Stimulated activated CD8-positive, alpha-beta memory T cell treated with anti-CD3 and anti-CD28 coated beads, Interleukin-15, amount 100 ng/mL, for 1 hour (primary cell): ENCODE measurements at places on chromosomes 11 and 22.

DNA sequence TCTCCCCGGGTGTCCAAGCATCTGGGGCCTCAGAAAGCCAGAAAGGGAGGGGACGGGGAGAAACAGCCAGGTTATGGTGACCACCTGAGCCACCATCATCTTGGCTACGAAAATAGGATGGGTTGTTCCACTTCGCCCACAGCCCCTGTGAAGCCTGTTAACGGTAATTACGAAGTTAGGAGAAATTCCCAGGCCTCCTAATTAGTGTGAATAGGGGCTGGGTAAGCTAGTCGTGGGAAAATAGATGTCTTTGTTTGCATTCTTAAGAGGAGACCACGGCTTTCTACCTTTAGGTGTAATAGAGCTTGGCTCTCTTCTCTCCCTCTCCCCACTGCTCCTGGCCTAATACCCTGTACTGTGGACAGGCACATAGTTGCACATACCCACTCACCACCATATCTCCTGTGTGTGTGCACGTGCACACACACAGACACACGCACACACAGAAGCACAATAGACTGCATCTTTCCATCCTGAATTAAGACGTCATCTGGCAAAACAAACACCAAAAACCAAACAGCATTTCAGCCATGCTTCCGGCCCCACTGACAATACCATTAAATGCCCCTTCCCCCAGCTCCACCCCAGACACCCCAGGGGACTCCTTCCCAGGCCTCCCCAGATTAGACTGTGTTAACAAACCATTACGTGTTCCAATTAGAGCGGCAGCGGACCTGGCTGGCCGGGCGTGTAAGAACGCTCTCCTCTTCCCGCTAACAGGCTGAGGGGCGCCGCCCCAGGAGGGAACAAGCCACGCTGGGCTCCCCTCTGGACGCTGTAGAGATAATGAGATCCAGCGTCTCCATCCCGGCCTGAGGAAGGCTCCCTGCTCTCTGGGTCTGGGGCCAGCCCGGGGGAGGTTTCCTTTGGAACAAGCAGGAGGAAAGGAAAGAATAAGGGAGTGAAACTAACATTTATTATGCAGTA is 72.8 kb downstream of the TP53I11 start:
- DNase-seq: no peak

DNA sequence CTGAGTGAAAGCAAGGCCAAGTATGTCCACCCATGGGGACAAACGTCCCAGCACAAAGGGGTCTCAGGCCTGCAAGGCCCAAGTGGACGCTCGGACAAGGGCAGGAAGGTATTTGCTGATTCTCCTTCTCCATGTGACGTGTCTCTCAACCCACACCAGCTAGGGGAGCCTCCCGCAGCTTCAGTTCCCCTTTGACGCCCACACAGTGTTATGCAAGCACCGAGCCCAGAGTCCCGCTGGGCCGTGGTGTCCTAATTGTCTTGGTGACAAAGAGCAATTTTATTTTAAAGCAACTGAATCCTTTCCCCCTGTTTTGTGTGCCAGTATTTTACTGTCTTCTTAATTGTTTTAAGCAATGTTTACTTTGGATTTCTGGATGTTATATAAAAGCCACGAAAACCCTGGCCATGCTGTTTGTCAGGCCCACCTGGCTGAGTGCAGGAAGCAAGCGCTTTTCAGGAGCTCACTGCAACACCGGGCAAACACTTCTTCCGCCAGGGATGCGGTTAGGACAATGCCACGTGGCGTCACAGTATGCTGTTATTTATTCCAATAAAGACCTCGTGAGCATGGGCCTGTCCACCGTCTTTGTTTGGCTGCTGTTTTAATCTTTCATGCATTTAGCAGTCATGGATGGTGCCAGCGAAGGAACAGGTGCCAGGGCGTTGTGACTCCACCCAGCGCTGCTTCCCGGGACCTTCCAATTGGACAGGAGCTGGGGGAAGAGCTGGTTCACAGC is 8.2 kb upstream of the PARVG start:
- no peak for DNase-seq

GRCh38 chr11:2664376-2664775 is 35.4 kb downstream of the KCNQ1OT1 start:
- no peak for DNase-seq

DNA sequence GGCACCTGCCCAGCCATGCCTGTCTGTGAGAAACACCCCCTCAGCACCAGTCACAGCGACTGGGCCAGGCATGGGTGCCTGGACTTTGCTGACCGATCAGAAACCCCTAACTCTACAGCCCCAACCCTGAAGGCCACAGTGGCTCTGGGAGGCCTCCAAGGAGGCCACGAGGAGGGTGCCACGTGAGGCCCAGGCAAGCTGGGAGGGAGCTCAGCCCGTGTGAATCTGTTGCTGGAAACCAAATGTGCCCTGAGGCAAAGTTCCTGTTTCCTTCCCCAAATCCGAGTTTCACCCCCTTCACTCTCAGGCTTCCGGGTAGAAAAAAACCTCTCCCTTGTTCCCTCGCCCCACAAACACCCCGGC is 1.3 kb downstream of the UNC93B1 start:
- DNase-seq: no peak

GRCh38 chr11:69215784-69216415 is 60.2 kb downstream of the SMIM38 start:
- no peak for DNase-seq

- DNase-seq: no peak
Measured at GRCh38 chr11:66985508-66986177, 10.5 kb downstream of the C11orf86 start.

- DNase-seq: no peak
Measured at GRCh38 chr11:83292709-83293456, 6.7 kb upstream of the CCDC90B start.

- DNase-seq: no peak
Measured at GRCh38 chr22:25346859-25347751, 127.7 kb downstream of the CRYBB2 start.

DNA sequence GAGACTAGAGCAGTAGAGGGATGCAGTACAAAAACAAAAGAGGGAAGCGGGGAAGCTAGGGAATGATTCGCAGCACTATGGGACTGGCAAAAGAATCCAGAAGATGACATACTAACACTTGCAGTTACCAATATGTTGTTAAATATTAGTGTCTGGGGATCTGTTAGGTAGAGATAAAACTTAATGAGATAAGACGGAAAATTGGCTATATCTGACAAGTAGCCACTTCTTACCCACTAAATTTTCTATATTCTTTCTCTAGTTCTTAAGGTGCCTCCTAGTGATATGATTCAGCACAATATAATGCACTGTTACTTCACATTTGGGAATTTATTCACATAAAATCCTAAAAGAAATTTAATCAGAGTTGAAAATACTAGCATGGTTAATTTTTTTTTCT is 30.8 kb downstream of the CCDC90B start:
- DNase-seq: no peak

GRCh38 chr22:18091916-18092526 is 14.2 kb downstream of the PEX26 start:
- DNase-seq: no peak

GRCh38 chr22:22213231-22213630 is 31.4 kb upstream of the VPREB1 start:
- DNase-seq: no peak

DNA sequence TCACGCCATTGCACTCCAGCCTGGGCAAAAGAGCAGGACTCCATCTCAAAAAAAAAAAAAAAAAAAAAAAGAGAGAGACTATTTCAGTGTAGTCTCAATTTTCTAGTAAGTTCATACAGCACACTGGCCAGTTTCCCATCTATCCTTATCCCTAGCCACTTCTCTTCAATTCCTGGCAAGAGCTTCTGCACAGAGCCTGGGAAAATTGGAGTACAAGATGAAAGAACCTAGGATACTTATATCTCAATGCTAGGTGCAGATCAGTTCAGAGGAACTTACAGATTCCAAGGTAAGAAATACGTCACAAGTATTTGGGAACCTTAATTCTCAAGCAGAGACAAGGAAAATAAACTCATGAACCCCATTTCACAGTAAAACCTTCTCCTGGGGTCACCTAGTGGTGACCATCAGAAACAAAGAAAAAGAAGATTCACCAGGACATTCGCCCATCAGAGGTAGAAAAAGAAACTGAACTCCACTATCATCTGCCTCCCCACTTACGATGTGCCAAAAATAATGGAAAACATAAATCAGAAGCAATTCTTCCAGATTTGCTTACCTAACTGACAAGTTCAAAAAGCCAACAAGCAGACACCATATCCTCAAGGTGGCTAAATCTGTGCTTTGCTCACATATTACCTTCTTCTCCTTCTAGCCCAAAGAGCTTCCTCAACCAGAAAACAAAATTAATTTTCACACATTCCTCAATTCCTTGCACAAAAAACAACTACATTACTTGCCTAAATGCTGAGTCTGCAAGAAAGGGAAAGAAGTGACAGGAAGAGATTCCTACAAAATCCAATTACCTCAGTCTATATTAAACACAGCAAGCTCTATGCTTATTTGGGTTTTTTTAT is 4.9 kb downstream of the DENND5A start:
- DNase-seq: no peak

DNA sequence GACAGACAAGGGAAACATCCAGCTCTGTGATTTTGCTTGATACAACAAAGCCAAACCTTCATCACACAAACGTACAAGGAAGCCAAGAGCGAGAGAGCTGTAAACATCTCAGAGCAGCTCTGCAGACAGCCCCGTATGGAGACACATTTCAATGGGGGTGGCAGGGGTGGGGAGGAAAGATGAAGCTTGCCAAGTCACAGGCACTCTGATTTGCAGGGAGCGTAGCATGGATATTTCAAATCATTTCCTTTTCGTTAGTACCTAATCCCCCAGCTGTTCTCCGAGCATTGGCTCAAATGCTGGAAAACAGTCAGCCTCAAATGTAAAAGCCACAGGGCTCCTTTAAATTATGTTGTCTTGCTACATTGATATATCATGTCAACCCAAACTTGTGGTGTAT is 458.9 kb upstream of the CADM1 start:
- DNase-seq: no peak

DNA sequence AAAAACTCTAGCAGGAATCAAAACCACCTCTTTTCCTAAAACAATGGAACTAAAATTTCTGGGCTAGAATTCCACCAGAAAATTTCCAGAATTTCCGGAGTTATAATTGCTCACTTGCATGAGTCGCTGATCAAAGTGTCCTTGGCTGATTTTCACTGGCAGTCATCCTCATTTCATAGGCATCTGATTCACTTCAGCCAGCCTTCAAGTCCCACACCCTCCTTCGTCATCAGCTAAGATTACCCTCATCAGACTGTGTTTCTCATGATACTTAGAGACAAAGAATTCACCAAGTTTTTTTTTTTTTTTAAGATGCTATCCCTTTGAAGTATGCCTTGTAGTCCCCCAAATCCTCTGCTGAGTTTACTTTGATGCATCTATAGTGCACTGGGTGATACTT is 71.5 kb upstream of the RAB38 start:
- DNase-seq: no peak

DNA sequence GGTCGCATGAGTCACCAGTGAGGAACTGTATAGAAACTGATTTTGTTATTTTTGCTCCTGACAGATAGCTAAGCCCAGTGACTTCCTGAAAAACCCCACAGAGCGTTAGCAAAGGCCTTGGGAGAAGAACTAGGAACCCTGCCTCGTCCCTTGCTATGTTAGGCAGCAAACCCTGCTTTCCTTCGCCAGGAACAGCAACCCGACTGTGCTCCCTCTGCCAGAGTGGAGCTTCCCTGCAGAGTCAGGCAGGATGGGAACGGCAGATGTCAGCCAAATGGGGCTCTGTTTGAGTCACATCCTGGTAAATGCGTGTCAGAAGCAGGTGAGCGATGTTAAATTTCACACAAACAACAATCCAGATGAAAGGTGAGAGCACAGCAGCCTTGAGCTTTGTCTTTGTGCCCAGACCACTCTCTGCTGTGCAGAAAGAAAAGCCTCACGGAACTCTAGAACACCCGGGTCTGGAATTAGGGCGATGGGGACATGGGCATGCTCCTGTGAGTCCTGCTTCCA is 186.6 kb downstream of the ADAMTS15 start:
- DNase-seq: no peak

DNA sequence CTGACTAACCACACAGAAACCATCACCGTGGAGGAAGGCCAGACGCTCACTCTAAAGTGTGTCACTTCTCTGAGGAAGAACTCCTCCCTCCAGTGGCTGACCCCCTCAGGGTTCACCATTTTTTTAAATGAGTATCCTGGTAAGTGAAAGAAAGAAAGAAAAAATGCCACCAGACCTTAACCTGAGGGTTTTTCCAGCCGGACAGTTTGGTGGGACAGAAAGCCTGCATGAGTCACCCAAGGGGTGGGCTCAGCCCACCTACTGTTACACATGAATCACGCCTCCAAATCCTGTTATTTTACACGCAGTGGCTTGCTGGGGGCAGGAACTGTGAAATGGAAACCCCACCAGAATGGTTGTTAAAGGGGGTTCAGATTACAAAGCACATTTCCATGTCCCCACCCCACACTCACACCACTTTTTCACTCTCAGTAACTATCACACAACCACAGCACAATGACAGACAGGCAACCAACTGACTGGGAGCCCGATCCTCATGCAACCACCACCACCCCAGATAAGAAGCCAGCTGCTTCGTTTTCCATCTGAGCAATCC is 11.9 kb downstream of the CRTAM start:
- no peak for DNase-seq

GRCh38 chr11:60925868-60926267 is 1.6 kb downstream of the TMEM132A start:
- DNase-seq: no peak

GRCh38 chr11:3950996-3951660 is 95.7 kb downstream of the STIM1 start:
- DNase-seq: no peak

GRCh38 chr22:25827415-25827814 is 85.4 kb downstream of the MYO18B start:
- no peak for DNase-seq

GRCh38 chr11:10326012-10326964 is 21.4 kb downstream of the ADM start:
- no peak for DNase-seq

DNA sequence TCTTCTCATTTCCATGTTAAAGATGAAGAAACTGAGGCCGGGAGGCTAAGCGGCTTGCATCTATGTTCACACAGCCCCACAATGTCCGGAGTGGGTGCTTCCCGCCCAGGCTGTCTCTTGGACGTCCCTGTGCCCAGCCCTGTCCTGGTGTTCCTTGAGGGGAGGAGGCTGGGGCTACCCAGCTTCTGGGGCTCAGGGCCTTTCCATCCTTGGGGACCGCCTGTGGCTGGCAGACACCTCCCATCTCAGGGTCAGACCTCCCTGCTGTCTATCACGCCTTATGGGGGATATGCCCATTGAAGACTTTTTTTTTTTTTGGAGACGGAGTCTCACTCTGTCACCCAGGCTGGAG is 95.5 kb downstream of the WNT7B start:
- no peak for DNase-seq

DNA sequence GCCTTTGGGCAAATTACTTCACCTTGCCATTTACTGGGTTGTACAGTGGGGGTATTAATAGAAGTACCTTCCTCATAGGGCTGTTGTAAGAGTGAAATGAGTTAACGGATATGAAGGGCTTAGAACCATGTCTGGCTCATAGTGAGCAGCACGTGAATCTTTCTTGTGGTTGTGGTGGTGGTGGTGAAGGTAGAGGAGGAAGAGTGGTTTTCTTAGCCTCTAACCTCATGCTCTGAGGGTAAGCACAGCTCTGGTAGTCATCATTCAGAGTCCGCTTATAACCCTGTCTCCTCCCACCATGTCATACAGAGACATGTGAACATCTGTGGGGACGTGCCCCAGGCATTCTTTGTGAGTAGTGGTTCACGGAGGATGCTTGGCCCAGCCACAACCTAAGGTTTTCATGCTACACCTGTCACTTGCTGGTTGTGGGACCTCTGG is 43.6 kb downstream of the TEAD1 start:
- no peak for DNase-seq
